ENCODE measurements at places on chromosomes 7 and 10. TPM values are rescaled to one million over a fixed set of nuclear protein-coding genes. Genes with fewer than 3 reads are reported as not detected.

CRTAC1 gene
- total RNA-seq, result not detected

NXPH1 gene
- not detected for total RNA-seq

ZNF804B gene
- total RNA-seq, result not detected

CALHM1 gene
- total RNA-seq, result not detected

GRID2IP gene
- total RNA-seq, result 0.29 TPM

HOXA3 gene
- not detected for total RNA-seq

GRM3 gene
- total RNA-seq, result not detected

CCL24 gene
- 0.46 TPM for total RNA-seq

CHST15 gene
- 2.4 TPM for total RNA-seq

GCK gene
- 1.3 TPM for total RNA-seq

DNA sequence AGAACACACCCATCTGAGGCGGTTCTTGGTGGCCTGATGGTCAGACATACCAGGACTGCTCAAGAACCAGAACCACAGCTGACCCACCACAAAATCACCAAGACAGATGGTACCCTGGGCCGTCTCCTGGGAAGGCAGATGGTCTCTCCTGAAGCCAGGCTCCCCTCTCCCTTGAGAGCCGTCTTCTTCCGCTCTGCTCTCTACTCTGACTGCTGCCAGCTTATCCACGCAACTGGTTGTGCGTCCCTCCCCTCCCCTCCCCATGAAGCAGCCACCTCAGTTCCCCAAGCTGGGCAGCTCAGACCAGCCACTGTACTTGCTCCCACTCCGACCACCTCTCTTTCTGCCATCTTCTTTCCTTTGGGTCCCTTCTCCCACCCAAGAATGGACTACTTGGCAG is 14.0 kb downstream of the PDIA4 start:
- H3K27me3 ChIP-seq, result no peaks in the 10 kb centered on the region
- no peak for DNase-seq
- no peak overlapping the region for H3K27ac ChIP-seq
- H3K4me3 ChIP-seq, result no peak overlapping the region

DNA sequence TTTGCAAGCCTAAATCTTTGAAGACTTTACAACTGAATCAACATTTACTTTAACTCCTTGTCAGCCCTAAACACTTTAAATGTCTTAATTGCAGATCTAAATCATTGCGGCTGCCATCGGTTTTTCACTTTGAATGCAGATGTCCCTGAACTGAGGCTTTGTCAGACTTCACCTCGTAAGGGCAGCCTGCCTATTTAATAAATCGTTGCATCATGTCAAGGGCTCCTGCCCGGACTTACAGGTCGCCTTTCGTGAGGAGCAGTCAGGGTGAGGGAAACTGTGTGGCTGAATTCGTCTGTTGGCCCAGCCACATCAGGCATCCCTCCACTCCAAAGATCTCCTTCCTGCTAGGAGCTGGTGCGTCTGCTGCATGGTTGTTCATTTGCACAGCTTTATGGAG is 368.2 kb upstream of the NPVF start:
- H3K27ac ChIP-seq, result no peak overlapping the region
- DNase-seq, result no peak
- H3K36me3 ChIP-seq, result no peaks in the 10 kb centered on the region
- H3K4me3 ChIP-seq, result no peak overlapping the region

GRCh38 chr7:16202303-16202702 is 219.0 kb downstream of the CRPPA start:
- no peaks in the 10 kb centered on the region for H3K4me1 ChIP-seq
- no peak for DNase-seq
- H3K4me3 ChIP-seq, result no peak overlapping the region
- H3K36me3 ChIP-seq, result no peaks in the 10 kb centered on the region
- H3K27me3 ChIP-seq, result no peaks in the 10 kb centered on the region
- no peak overlapping the region for H3K27ac ChIP-seq

GRCh38 chr10:33334805-33335550 is 511 bp upstream of the NRP1 start:
- peak; percentile 52 for DNase-seq
- no peaks in the 10 kb centered on the region for H3K36me3 ChIP-seq
- no peak overlapping the region for H3K27ac ChIP-seq
- H3K4me3 ChIP-seq, result peak overlapping the region; percentile 83

- no peaks in the 10 kb centered on the region for H3K27me3 ChIP-seq
- no peak for DNase-seq
- H3K4me3 ChIP-seq, result no peak overlapping the region
- H3K4me1 ChIP-seq, result no peaks in the 10 kb centered on the region
Measured at GRCh38 chr7:129671266-129671665, 59.7 kb downstream of the NRF1 start.

GRCh38 chr10:4586776-4587175 is 239.2 kb upstream of the AKR1E2 start:
- H3K4me3 ChIP-seq, result no peak overlapping the region
- DNase-seq, result no peak
- peaks cover 25% of the 10 kb centered on the region for H3K27me3 ChIP-seq
- no peaks in the 10 kb centered on the region for H3K36me3 ChIP-seq
- no peak overlapping the region for H3K27ac ChIP-seq

GRCh38 chr10:117132751-117133231 is 5.3 kb downstream of the VAX1 start:
- peaks cover 33% of the 10 kb centered on the region for H3K4me1 ChIP-seq
- H3K27me3 ChIP-seq, result peaks cover 79% of the 10 kb centered on the region
- H3K36me3 ChIP-seq, result no peaks in the 10 kb centered on the region

- DNase-seq, result no peak
- H3K27ac ChIP-seq, result no peak overlapping the region
- H3K4me3 ChIP-seq, result no peak overlapping the region
- no peaks in the 10 kb centered on the region for H3K36me3 ChIP-seq
- peaks cover 19% of the 10 kb centered on the region for H3K4me1 ChIP-seq
Measured at GRCh38 chr7:29038463-29038862, 80.3 kb upstream of the TRIL start.

- no peak for DNase-seq
- no peaks in the 10 kb centered on the region for H3K36me3 ChIP-seq
- no peak overlapping the region for H3K27ac ChIP-seq
- no peaks in the 10 kb centered on the region for H3K4me1 ChIP-seq
Measured at GRCh38 chr10:10985361-10985760, 32.3 kb upstream of the CELF2 start.

GRCh38 chr10:24008164-24009091 is 200.5 kb upstream of the KIAA1217 start:
- H3K4me1 ChIP-seq, result no peaks in the 10 kb centered on the region
- peaks cover 2% of the 10 kb centered on the region for H3K27me3 ChIP-seq
- H3K36me3 ChIP-seq, result no peaks in the 10 kb centered on the region
- no peak for DNase-seq
- no peak overlapping the region for H3K27ac ChIP-seq
- no peak overlapping the region for H3K4me3 ChIP-seq

GRCh38 chr7:1046722-1047679 is 2.7 kb downstream of the GPR146 start:
- H3K27ac ChIP-seq, result no peak overlapping the region
- H3K27me3 ChIP-seq, result no peaks in the 10 kb centered on the region
- H3K4me3 ChIP-seq, result peak overlapping the region; percentile 4
- H3K4me1 ChIP-seq, result peaks cover 58% of the 10 kb centered on the region

DNA sequence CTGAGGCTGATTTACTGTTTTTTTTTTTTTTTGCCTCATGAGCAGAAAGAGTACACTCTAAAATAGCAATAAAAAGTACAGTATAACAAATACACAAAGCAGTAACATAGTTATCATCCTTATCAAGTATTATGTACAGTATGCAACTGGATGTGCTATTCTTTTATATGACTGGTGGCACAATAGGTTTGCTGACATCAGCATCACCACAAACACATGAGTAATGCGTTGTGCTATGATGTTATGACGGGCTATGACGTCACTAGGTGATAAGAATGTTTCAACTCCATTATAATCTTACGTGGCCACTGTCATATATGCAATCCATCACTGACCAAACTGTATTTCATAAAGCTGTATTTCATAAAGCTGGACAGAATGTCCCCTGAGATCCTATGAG is 189.2 kb upstream of the GLI3 start:
- no peak overlapping the region for H3K27ac ChIP-seq
- DNase-seq, result no peak
- no peaks in the 10 kb centered on the region for H3K36me3 ChIP-seq
- no peak overlapping the region for H3K4me3 ChIP-seq

GRCh38 chr10:87585565-87586514 is 73.8 kb upstream of the PAPSS2 start:
- H3K27me3 ChIP-seq, result peaks cover 9% of the 10 kb centered on the region
- no peaks in the 10 kb centered on the region for H3K36me3 ChIP-seq
- H3K4me1 ChIP-seq, result no peaks in the 10 kb centered on the region
- DNase-seq, result no peak

DNA sequence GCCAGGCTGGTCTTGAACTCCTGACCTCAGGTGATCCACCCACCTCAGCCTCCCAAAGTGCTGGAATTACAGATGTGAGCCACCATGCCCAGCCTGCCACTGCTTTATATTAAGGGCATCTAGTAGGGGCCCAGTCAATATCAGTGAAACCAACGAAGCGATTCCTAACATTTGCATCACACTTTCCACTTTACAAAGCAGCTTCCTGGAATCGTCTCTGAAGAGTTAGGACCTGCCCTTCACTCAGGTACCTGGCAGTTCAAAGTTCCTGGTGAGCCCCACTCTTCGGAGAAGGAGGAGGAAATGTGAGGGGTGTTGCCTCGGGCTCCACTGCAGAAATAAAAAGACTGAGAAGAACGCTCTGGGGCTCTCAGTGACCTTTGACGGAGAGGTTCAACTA is 31.1 kb upstream of the EZH2 start:
- H3K27ac ChIP-seq, result peak overlapping the region; percentile 97

DNA sequence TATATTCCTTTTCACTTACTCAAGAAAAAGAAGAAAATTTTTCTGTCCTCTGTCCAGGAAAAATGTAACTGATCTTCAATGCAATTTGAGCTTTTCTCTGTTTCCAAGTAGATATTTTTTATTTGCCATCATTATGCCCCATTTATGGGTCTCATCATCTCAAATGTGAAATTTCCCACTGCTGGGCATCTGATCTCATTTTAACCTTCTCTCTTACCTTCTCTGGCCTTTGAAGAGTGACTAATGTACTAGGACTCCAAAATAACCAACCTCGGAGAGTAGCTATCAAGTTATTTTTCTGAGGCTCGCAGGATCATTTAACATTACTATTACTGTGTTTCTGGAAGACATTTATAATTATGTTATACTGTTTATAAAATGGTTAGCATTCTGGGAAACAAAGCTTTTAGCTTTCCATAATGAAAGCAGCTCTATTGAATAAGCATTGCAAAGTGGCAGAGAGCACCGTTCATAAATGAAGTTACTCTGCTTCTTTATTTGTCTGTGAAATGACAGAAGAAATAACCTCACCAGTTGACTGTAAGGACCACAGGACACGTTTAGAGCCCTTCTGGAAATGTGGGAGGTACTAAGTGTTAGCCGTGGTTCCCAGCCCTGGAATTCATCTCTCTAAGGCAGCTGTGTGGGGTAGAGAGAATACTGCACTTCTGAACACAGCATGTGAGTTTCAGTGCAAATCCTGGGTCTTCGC is 33.3 kb upstream of the NMT2 start:
- H3K4me1 ChIP-seq, result peaks cover 45% of the 10 kb centered on the region
- no peaks in the 10 kb centered on the region for H3K27me3 ChIP-seq
- H3K4me3 ChIP-seq, result no peak overlapping the region
- no peaks in the 10 kb centered on the region for H3K36me3 ChIP-seq
- DNase-seq, result no peak
- H3K27ac ChIP-seq, result no peak overlapping the region

DNA sequence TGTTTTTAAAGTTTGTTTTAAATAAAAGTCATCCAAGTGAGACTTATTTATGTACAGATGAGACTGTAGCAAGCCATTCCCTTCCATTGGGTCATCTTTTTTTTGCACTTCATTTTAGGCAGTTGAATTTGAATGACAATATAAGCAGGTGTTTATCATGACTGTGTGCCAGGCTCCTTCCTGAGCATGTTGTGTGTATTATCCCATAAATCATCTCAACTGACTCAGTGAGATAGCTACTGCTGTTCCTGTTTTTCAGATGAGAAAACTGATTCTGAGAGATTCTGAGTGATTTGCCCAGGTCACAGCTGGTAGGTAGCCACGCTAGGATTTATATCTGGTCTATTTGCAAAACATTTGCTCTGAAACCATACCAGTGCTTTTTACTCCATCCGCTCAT is 11.7 kb downstream of the TMEM254 start:
- H3K4me3 ChIP-seq, result no peak overlapping the region
- DNase-seq, result no peak
- H3K27ac ChIP-seq, result no peak overlapping the region
- H3K4me1 ChIP-seq, result no peaks in the 10 kb centered on the region

DNA sequence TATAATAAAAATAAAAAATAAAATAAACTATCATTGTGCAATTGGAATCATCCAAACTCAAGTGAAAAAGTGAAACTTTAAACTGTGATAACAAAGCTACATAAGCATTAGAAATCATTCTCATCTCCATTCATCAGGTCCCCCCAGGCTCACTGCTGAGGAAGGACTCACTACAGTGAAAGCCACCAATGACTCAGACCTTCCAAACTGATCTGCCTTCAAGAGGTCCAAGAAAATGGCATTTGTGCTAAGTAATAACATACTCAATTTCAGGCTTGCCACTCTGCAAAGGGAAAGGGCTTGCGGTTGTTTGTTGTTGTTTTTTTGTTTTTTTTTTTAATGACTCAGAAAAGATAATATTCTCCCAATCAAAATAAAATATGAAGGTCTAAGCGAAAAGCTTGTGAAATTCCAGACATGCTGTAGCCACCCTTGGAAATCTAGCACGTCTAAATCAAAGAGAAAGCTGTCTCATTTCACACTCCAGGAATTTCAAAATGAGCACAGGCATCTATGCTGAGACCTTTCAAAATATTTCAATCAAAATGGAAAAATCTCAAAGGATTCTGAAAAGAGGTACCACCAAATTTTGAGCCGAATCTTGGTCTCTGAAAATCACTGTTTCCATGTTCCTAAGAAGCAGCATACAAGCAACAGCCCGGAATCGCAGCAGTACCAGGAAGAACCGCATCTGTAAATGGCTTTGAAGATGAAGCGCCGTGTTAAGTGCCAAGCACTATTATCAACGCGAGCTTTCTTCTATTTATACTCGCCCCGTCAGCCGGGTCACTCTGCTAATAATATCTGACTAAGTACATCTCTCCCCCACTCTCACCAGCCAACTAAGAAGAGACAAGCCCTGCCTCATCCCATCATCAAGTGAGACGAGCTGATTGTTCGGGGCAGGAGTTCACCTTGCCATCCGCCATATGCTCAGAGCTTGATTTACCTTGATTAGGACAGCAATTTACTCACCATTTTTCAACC is 13.5 kb downstream of the SFMBT2 start:
- DNase-seq, result peak; percentile 33
- H3K4me1 ChIP-seq, result peaks cover 56% of the 10 kb centered on the region
- H3K36me3 ChIP-seq, result no peaks in the 10 kb centered on the region
- peak overlapping the region; percentile 3 for H3K27ac ChIP-seq
- H3K27me3 ChIP-seq, result no peaks in the 10 kb centered on the region

- no peak overlapping the region for H3K27ac ChIP-seq
- no peaks in the 10 kb centered on the region for H3K4me1 ChIP-seq
- H3K27me3 ChIP-seq, result no peaks in the 10 kb centered on the region
- H3K4me3 ChIP-seq, result no peak overlapping the region
- no peak for DNase-seq
Measured at GRCh38 chr7:84384417-84384816, 189.8 kb upstream of the SEMA3A start.

- peak overlapping the region; percentile 100 for H3K4me3 ChIP-seq
- peaks cover 4% of the 10 kb centered on the region for H3K36me3 ChIP-seq
- peaks cover 41% of the 10 kb centered on the region for H3K4me1 ChIP-seq
- H3K27me3 ChIP-seq, result peaks cover 15% of the 10 kb centered on the region
- no peak overlapping the region for H3K27ac ChIP-seq
- no peak for DNase-seq
Measured at GRCh38 chr10:7412928-7413282, 2.1 kb upstream of the SFMBT2 start.

- no peak overlapping the region for H3K4me3 ChIP-seq
- H3K27ac ChIP-seq, result no peak overlapping the region
- H3K27me3 ChIP-seq, result no peaks in the 10 kb centered on the region
- no peak for DNase-seq
- peaks cover 6% of the 10 kb centered on the region for H3K36me3 ChIP-seq
Measured at GRCh38 chr7:27991006-27991528, 189.5 kb downstream of the JAZF1 start.
